Activated CD4-positive, alpha-beta T cell treated with anti-CD3 and anti-CD28 coated beads for 48 hours (primary cell): ENCODE measurements at places on chromosomes 16 and 17.

DNA sequence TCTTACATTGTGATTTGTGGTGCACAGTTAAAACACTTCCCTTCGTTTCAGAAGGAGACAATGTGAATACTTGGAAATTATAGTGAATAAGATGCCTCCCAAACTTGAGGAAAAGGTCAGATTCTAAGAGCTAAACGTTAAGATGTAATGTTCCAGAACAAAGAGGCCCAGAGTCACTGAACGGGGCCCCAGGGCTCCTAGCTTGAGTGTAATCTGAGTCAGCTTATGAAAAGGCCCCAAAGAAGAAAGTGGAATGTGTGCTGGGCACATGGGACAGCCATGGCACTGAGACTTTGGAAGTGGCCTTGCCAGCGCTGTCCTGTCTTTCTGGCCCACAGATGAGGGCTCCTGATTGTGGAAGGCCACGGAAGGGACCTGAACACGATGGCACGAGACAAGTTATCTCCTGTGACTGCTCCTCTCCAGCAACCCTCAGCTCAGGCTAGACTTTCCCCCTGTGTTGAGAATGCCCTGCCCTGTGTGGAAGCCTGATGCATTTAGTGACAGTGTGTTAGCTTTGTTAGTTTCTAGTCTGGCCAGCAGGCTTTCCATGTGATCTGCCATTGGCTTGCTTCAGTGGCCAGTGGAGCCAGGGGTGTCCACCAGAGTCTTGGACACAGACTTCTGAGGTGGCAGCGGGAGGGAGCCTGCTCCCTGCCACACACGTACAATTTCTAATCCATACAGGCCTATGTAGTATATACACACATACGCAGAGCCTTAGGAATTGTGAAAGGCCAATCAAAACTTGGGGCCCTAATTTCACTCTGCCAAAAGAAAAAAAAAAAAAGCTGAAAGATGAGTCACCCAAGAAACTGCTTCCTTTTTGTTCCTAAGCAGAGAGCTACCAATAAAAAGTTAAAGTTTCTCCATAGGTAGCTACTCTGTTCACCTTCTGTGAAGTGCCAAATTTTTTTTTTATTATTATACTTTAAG is 13.1 kb downstream of the SPATA33 start:
- DNase-seq: no peak

GRCh38 chr16:75621170-75621477 is 2.0 kb downstream of the ADAT1 start:
- DNase-seq: no peak

DNA sequence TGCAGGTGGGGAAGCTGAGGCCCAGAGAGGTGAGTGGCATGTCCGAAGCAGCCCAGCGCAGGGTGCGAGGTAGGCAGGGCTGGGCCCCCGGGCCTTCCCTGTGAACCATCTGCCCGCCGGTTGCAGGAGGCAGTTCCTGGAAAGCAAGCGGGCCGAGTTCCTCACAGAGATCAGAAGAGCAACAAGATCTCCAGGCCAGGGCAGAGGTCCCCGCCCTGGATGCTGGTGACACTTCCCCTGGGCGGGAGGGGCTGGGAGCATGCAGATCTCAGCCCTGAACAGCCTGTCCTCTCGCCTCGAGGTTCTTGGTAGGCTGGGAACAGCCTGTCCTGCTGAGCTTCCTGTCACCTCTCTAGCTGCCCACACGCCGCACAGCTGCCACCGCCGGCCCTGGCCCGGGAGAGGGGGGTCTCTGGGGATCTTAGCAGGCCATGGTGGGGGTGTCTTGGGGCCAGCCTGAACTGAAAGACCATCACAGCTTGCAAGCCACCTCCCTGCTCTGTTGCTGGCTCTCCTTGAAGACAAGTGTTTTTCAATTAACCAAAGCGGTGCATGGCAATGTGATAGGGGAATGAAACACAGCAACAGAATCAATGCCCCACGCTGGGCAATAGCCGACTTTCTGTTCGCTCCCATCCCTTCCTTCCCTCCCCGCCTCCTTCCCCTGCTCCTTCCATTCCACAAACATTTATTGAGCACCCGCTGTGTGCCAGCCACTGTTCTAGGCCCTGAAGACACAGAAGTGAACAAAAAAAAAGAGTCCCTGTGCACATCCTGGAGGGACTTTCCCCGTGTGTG is 31.7 kb downstream of the SOCS1 start:
- peak; percentile 86 for DNase-seq

GRCh38 chr17:39507511-39507910 is 46.2 kb downstream of the CDK12 start:
- DNase-seq: no peak

- no peak for DNase-seq
These were observed 7.7 kb upstream of the STH start for GRCh38 chr17:45991341-45991740.

DNA sequence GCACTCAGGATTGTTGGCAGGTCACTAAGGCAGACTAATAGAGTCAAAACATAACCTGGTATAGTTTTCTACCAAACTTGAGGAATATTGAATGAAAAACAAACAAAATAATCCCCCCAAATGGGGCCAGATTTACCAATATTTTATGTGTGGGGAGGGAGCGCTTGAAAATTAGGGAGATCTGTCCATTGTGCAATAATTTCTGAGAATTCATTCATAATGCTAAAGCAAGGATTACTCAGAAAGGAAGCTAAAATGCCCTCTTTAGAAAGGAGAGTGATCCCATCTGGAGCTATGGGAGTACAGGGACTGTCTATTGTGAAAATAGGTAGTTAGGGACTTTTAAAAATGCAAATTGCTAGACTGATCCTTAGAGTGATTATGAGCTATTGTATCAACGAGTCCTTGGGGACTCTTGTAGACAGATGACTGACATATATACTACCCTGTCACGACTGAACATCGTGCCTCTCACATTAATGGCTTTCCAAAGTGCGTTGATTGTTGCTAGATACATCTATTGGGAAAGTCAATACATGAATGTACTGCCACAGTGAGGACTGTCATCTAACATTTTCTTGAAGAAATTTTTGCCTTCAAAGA is 193.6 kb downstream of the AATF start:
- no peak for DNase-seq

DNA sequence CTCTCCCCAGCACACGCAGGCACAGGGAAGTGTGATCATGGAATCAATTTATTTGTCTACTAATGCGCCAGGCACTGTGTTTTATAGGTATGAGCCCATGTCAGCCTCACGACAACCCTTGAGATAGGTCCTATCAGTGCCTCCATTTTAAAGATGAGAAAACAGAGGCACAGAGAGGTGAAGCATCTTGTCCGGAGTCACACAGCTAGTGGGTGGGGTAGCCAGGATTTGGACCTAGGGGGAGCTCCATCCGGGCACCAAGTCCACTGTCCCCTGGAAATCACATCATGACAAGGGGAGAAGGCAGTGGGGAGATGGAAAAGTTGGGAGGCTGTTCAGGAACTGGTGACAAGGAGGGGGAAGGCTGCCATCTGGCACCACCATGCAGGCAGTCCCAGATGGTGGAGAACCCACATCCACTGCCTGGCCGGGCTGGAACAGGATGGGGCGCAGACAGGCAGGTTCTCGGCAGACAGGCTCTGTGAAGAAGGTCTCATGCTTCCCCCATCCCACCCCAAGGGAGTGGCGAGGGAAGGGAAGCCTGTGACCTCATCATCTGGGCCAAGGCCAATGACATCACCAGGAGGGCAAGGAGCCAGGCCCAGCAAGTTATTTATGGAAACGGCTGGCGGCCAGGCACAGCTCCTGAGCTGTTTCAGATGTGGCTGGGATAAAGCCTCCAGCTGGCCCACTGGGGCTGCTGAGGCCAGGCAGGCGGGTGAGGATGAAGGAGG is 126.0 kb upstream of the SDK2 start:
- no peak for DNase-seq

DNA sequence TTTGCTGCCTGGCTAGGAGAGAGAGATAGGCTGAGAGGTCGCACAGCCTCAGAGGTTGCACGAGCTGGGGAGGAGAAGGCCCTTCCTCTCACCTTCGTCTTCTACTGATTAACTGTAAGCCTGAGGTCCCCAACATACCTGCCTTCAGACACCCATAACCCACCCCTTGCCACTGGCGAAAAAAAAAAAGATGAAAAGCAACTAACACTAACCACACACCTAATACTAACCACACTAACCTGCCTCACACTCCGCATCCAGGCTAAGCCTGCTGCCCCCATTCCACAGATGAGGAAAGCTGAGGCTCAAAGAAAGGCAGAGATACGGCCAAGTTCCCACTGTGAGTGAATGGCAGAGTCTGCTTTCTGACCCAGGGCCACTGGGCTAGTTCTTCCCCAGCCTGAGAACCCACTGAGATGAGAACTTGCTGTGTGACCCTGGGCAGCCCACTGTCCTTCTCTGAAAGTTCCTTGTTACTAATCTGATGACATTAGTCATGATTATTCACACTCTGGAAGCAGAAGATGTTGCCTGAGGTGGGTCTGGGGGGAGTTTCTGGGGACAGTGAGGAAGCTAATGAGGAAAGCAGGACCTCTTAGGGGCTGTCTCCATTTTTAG is 4.6 kb downstream of the IL21R start:
- DNase-seq: peak; percentile 48

GRCh38 chr17:76670718-76671122 is 27.2 kb upstream of the ST6GALNAC1 start:
- no peak for DNase-seq

DNA sequence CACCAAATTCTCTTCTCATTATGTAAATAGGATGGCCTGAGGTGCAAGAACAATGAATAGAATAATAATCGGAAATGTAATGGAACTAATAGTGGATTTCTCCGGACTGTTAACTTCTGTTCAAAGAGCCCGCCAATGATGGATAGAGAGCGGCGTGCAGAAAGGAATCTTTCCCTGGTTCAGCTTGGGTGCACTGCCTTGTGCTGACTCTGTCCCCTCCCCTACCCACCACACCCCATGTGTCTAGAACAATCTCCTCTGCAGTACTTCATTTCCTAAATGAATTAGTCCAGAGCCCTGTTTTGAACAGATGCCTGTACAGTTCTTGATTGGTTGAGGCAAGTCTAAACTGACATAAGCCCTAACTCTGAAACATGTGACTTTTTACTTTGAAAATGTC is 125.4 kb downstream of the CDH13 start:
- no peak for DNase-seq

DNA sequence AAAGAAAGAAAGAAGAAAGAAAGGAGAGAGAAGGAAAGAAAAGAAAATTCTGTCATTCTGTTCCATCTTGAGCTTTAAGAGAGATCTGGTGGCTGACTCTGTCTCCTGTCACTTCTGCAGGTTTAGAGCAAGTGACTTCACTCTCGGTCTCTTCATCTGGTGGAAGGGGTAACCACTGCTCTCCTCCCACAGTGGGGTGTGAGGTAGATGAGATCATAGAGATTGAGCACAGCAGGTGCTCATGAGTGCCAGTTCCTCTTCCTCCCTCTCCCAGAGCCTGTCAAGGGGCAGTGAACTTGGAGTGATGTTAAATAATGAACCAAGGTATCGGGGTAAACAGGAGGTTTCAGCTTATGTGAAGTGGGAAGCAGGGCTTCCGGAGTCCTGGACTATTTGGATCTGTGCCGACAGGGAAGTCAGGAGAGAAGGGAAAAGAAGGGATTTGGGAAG is 47.7 kb downstream of the BEAN1 start:
- peak; percentile 68 for DNase-seq

GRCh38 chr16:81485824-81486539 is 41.4 kb downstream of the CMIP start:
- no peak for DNase-seq

- DNase-seq: no peak
These were observed 38.1 kb downstream of the SOCS1 start for GRCh38 chr16:11217651-11218603.

- no peak for DNase-seq
These were observed 95.7 kb downstream of the WNT3 start for GRCh38 chr17:46722662-46723285.

- DNase-seq: no peak
These were observed 591.4 kb downstream of the TP53TG3F start for GRCh38 chr16:34050787-34051320.

GRCh38 chr17:80397034-80397387 is 18.0 kb upstream of the ENDOV start:
- DNase-seq: no peak

GRCh38 chr16:54174750-54175149 is 111.8 kb downstream of the IRX3 start:
- no peak for DNase-seq

DNA sequence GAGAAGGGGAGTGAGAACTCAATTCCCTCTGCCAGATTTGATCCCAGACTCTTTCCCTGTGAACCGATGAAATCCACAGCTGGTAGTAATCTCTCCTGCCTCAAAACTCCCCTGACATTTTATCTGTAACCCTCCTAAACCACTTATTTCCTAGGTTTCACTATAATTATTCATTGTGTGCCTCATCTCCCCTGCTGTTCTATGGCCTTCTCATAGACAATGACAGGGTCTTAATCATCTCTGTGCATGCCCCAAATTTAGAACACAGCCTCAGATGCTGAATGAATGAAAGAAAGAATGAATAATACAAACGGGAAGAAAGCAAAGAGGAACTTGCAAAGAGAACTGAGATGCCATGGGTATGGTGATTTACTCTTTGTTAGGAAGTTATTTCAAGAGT is 451.1 kb downstream of the HS3ST3B1 start:
- no peak for DNase-seq

GRCh38 chr17:39178536-39178935 is 12.6 kb upstream of the ARL5C start:
- DNase-seq: no peak

GRCh38 chr17:3033248-3033640 is 30.2 kb downstream of the OR1D5 start:
- DNase-seq: no peak

DNA sequence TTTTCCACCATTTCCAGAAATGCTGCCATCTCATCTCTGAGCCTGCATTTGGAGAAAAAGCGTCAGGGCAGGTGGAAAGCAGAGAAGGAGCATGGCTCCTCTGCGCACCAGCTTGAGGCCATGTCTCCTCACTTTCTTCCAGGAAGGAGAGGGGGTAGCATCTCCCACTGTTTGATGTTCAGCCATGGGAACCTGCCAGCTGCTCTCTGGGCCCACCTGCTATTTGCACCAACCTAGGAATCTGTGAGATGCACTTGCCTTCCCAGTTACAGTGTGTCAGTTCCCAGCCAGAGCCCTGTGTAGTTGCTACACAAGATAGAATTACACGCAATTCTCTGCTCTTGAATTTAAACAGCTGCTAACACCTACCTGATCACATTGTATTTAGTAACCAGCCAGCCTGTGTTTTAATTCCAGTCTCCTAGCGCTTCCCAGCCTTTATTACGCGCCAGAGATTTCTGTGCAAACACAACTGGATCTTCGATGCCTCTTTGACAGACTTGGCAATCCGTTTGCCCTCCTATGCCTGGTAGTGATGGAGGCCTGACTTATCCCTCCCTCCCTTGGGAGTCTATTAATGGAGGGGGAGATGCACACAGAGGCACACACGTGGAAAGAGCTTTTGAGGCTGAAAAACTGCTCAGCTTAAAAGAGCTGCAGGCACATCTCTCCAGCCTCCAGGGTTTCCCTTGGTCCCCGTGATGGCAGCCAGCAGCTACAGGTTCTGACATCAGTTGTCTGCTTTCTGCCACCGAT is 98.1 kb upstream of the SEC14L1 start:
- no peak for DNase-seq

- DNase-seq: no peak
These were observed 58.0 kb upstream of the MRTFB start for GRCh38 chr16:14013145-14013570.
